ENCODE measurements at places on chromosomes 2 and 18.

- no peak for DNase-seq
These were observed 734.9 kb downstream of the EPHA4 start for GRCh38 chr2:220837226-220837625.

DNA sequence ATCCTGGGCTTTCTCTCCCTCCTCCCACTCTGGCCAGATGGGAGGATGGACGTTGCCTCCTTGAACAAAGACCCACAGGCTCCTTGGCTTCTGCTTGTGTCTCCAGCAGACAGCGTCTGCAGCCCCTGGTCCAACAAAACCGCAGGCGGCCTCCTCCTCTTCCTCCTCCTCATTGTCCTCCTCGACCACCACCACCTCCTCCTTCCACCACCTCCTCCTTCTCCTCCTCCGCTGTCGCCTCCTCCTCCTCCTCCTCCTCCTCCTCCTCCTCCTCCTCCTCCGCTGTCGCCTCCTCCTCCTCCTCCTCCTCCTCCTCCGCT lies 45.7 kb upstream of the ALPP start:
- no peak for DNase-seq

DNA sequence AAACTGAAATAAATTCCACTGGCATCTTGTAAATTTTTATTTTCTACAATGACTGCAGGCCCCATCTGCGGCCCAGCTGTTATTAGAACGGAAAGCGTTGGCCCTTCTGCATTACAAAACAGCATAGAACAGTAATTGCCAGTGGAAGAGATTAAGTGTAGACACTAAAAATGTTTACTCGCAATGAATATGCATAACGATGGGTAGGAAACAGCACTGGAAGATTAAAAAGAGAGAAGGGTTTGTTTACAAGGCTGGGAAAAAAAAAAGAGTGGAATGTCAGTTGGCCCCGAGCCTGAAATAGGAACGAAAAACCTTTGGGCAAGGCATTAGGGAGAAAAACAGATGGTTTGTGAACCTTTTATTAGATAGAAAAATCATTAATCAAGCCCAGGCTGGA lies 275.9 kb upstream of the TCF4 start:
- DNase-seq, result no peak

- no peak for DNase-seq
These were observed 34.9 kb downstream of the SPATS2L start for GRCh38 chr2:200341376-200341775.

GRCh38 chr18:44178476-44178875 lies 502.2 kb upstream of the SETBP1 start:
- DNase-seq, result no peak

DNA sequence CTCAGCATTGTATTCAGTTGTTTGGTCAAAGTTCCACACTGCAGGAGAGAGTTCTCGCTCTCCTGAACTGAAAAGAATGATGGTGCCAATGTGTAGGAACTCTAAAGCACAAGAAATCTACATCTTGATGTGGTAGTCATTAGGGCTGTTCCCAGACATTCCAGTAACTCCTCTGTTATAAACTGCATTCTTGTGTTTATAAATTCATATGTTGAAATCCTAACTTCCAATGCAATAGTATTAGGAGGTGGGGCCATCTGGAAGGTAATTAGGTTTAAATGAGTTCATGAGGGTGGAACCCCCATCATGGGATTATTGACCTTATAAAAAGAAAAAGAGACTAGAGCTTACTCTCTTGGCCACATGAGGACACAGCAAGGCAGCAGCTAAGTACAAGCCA lies 239.6 kb downstream of the CDH20 start:
- DNase-seq, result no peak

- DNase-seq, result no peak
These were observed 369.4 kb upstream of the CYRIA start for GRCh38 chr2:17035010-17035409.

DNA sequence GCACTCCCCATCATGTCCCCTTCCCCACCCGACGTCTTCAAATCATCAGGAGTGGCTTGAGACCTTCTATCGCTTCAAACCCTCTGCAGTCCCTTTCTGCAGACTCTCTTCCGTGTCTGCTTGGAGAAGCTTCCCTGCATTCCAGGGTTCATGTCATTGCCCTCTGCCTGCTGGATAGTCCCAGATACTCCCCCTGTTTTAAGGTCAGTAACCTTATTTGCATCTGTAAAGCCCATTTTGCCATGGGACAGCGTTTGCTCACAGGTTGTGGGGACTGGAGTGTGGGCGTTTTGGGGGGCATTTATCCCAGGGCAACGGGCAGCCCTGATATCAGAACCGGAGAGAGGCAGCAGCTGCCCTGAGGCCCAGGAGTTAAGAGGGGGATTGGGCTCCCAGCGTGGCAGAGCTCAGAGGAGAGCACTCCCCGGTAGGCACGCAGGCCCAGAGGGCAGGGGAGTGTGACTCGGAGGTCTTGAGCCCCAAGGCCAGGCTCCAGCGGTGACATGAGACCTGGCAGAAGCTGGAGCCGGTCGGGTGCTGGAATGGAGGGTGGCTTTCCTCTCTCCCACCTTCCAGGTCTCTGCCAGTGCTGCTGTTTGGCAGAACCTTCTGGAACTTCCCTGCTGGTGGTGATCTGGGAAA lies 73.8 kb downstream of the RTP5 start:
- no peak for DNase-seq

- no peak for DNase-seq
These were observed 1073.4 kb upstream of the ZEB2 start for GRCh38 chr2:145593280-145593679.

DNA sequence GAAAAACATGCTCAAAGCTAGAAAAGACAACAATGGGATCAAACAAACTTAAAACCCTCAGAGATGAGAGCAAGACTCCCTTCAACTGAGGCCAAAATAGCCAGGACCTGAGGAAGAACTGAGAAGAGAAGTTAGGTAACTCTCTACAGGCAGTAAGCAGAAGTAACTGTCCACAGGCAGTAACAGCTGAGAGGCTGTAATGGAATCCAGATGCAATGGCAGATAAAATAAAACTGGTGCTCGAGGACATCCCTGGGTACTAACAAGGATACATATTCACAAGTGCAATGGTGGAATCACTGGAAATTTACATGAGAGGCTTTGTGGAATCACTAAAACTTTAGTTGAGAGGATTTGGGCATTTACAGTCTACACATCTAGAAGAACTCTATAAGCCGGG lies 30.4 kb upstream of the C2orf66 start:
- no peak for DNase-seq

GRCh38 chr18:77896586-77897252 lies 647.1 kb downstream of the GALR1 start:
- no peak for DNase-seq

- DNase-seq, result no peak
These were observed 248.7 kb downstream of the TFCP2L1 start for GRCh38 chr2:121036226-121036692.

GRCh38 chr18:12585218-12585617 lies 72.7 kb downstream of the SPIRE1 start:
- DNase-seq, result no peak

GRCh38 chr2:8469709-8470493 lies 212.0 kb upstream of the ID2 start:
- DNase-seq, result no peak

DNA sequence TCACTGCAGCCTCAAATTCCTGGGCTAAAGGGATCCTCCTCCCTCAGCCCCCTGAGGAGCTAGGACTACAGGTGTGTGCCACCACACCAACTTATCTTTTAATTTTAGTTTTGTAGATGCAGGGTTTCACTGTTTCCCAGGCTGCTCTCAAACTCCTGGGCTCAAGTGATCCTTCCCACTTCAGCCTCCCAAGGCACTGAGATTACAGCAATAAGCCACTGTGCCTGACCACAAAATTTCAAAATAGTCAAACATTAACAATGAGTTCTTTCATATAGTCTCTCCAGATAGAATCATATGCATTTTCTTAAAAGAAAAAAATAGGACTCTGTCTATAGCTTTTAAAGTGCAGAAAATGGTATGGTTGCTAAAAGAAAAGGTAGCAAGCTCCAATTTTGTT lies 24.9 kb upstream of the PID1 start:
- DNase-seq, result no peak

DNA sequence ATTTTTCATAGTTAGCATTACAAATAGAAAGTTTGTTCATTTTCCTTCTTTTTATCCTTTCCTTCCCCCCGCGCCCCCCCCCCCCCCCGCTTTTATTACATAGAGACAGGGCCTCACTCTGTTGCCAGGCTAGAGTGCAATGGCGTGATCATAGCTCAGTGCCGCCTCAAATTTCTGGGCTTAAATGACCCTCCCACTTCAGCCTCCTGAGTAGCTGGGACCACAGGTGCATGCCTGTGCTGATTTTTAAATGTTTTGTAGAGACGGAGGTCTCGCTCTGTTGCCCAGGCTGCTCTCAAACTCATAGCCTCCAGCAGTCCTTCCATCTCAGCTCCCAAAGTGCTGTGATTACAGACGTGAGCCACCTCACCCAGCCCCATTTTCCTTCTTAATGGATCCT lies 91.2 kb upstream of the ALPP start:
- no peak for DNase-seq

- no peak for DNase-seq
These were observed 59.1 kb downstream of the TNS1 start for GRCh38 chr2:217943446-217944321.

DNA sequence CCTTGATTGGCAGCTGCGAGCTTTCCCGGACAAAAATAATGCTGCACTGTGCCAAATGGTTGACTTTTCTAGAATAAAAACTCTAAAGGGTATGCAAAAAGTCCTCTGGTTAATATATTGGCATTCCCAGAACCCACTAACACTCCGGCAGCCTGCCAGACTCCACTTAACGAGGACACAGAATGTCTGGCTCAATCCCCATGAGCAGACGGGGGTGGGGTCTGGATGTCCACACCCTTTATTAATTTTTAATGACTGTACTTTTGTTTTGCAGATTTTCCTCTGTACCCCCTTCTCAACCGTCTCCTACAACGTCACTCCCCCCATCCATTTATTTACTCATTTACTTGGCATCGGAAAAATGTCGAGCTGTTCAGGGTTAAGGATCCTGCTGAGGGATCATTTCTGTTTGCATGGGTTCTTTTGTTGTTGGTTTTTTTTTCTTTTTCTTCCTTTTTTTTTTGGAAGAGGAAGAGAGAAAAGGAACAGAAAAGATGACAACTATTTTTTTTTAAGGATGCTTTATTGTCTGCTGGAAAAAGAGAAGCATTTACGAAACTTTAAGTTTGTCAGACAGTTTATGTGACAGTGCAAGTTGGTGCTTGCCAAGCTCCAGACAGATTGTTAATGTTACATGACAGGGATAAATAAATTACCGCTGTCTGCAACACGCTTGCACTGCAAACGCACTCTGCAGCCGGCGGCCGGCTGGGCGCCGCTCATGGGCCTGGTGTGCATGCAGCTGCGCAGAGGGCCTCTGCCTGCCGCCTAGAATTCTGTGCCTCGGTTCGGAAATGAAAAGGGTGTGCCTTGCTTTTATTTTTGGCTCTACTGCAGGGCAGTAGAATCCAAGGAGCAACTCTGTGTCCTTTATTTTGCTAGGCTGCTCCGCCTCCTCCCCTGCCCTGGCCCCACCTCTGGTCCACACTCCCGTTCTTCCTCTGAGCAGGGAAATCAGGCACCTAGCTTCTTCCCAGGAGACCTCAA lies 3.6 kb downstream of the LDLRAD4 start:
- no peak for DNase-seq

DNA sequence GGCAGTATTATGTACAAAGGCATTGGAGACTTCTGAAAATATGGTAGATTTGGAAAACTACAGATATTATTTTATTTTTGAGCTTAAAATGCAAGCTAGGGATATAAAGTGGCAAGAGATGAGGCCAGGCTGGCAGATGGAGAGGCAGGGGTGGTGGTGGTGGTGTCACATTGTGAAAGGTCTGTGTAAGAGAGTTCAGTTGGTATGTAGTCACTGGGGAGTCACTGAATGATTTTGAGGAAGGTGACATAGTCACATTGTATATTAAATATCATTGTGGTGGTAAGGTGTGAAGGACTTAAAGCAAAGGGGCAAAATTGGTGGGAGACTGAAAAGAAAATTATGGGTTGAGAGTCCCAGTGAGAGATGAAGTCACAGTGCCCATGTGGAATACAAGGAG lies 82.5 kb downstream of the DIS3L2 start:
- no peak for DNase-seq

DNA sequence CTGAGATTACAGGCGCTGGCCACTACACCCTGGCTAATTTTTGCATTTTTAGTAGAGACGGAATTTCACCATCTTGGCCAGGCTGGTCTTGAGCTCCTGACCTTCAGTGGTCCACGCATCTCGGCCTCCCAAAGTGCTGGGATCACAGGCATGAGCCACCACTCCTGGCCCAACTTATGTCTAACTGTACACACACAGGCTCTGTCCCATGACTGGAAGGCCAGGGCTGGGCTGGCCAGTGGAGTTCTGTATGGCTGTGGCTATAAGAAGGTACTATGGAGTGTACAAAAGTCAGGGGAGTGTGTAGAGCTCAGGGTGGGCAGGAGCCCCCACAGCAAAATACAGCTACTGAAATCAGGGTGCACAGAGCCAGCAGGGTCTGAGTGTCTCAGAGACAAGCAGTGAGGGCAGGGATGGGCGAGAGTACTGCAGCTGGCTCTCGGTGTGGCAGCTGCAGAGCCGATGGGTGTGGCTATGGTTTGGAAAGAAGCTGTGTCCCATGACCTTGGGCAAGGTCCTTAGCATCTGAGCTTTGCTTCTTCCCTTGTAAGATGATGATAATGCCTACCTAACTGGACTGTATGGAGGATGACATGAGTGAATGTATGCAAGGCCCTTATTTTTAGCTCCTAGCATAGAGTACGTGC lies 10.4 kb upstream of the MSGN1 start:
- no peak for DNase-seq

GRCh38 chr2:238304116-238304515 lies 15.7 kb upstream of the PER2 start:
- no peak for DNase-seq
